ENCODE measurements at places on chromosomes 5 and 9. TPM values are rescaled to one million over a fixed set of nuclear protein-coding genes. Genes with fewer than 3 reads are reported as not detected.

- H3K36me3 ChIP-seq, result no peaks in the 10 kb centered on the region
- H3K27me3 ChIP-seq, result no peaks in the 10 kb centered on the region
- no peaks in the 10 kb centered on the region for H3K4me1 ChIP-seq
- no peak overlapping the region for H3K4me3 ChIP-seq
- DNase-seq, result no peak
Measured at GRCh38 chr5:6593148-6594016, 39.5 kb downstream of the NSUN2 start.

DNA sequence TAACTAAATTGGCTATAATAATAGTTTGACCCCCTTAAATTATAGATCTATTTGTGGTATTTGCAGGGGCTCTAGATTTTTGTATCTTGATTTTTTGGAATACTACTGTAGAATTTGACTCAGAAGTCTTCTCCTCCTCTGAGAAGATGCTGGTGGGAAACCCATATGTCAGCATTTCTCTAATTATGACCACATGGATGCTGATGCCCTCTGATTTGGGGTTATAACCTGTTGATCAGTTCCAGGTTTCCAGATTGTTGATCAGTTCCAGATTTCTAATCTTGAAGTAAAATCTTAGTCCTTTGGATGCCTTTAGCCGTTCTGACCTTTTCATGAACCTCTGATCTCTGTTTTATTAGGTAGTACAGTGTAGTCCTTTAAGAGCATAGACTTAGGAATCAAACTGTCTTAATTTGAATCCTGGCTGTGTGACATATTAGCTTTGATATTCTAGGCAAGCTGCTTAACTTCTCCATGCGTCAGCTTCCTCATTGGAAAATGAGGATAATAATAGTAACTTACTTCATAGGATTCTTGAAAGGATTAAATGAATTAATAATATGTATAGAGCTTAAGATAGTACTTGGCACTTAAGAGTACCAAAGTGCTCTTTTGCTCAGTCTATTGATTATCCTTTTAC lies 8.1 kb downstream of the FSD1L start:
- no peaks in the 10 kb centered on the region for H3K4me1 ChIP-seq
- DNase-seq, result no peak
- H3K36me3 ChIP-seq, result no peaks in the 10 kb centered on the region
- H3K27ac ChIP-seq, result no peak overlapping the region

DNA sequence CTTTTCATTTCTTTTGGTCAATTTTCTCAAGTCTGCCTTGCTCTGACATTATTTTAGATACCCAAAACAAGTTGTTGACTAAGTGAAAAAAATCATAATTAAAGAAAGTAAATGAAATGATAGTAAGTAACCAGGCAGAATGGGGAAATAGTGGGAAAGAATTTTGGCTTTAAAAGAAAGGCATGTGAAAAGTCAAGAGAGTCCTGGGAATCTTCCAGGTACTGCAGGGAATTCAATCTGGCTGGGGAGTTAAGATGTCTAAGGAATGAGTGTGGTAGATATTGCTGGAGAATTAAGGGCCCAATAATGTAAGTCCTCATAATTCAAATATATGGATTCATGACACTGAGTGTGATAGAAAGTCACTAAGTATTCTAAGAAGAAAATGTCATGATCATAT lies 123.1 kb upstream of the PAPPA start:
- no peaks in the 10 kb centered on the region for H3K27me3 ChIP-seq
- H3K4me3 ChIP-seq, result no peak overlapping the region
- no peak for DNase-seq
- H3K36me3 ChIP-seq, result no peaks in the 10 kb centered on the region
- no peak overlapping the region for H3K27ac ChIP-seq
- H3K4me1 ChIP-seq, result no peaks in the 10 kb centered on the region

Gene ANKRD31
- total RNA-seq, result 0.05 TPM

Gene NR5A1
- 0.82 TPM for total RNA-seq

Gene PDE8B
- 1.8 TPM for total RNA-seq

DNA sequence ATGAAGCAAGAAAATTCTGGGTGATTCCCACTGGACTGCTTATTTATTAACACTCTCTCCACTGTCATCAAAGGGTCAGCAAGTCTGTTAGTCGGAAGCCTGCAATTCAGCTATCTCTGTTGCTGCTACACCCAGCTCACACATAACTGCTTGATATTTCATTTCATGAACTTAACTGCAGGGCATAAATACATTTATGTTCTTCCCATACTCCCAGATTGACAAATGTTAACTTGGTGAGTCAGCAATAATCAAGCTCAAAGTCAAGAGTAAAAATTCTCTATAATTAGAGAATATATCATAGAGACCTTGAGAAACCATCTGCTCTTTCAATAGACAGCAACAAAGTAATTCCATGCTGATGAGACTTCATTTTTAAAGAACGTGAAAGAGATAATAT lies 198.8 kb downstream of the ADAMTS12 start:
- no peak overlapping the region for H3K4me3 ChIP-seq
- no peaks in the 10 kb centered on the region for H3K27me3 ChIP-seq
- DNase-seq, result no peak
- no peaks in the 10 kb centered on the region for H3K36me3 ChIP-seq
- no peak overlapping the region for H3K27ac ChIP-seq

Gene CD74
- total RNA-seq, result 200 TPM

DNA sequence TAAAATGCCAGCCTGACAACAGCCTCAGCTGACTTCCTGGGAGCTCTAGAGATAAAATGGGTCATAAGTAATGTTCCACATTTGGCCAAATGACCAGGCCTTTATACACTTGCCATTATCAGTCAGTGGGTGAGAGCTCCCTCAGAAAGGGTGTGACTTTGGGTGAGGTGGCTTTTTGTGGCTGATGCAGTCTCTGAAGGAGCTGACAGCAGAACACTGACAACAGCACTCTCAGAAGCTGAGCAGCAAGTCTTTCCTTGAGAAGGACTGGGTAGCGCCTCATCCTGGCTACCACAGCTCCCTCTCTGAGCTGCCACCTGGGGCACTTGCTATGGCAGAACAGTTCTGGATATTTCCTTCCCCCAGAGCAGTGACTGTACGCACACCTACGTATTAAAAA lies 22.0 kb upstream of the GNAQ start:
- no peaks in the 10 kb centered on the region for H3K27me3 ChIP-seq
- H3K36me3 ChIP-seq, result no peaks in the 10 kb centered on the region

- no peaks in the 10 kb centered on the region for H3K36me3 ChIP-seq
- H3K4me1 ChIP-seq, result no peaks in the 10 kb centered on the region
- H3K27ac ChIP-seq, result no peak overlapping the region
- H3K27me3 ChIP-seq, result no peaks in the 10 kb centered on the region
Measured at GRCh38 chr9:21616082-21616778, 134.1 kb upstream of the IFNE start.

GRCh38 chr9:77810047-77810446 lies 161.9 kb upstream of the GNA14 start:
- H3K27ac ChIP-seq, result no peak overlapping the region
- H3K4me3 ChIP-seq, result no peak overlapping the region
- H3K4me1 ChIP-seq, result no peaks in the 10 kb centered on the region

Gene MUSK
- 0.94 TPM for total RNA-seq

- no peaks in the 10 kb centered on the region for H3K4me1 ChIP-seq
- no peak overlapping the region for H3K4me3 ChIP-seq
Measured at GRCh38 chr9:91045041-91045440, 243.4 kb downstream of the SYK start.
